ENCODE measurements at places on chromosomes 2 and 18. TPM values are rescaled to one million over a fixed set of nuclear protein-coding genes. Genes with fewer than 3 reads are reported as not detected.

Gene SOCS6
- total RNA-seq, result 51.1 TPM

Gene MAP3K19
- total RNA-seq, result not detected

Gene HJURP
- 46.5 TPM for total RNA-seq

Gene GLI2
- 5.1 TPM for total RNA-seq

Gene ELOA2
- not detected for total RNA-seq

Gene LYPD6
- total RNA-seq, result 4.4 TPM

Gene NPHP1
- 5.6 TPM for total RNA-seq

Gene SGPP2
- not detected for total RNA-seq

Gene UGT1A3
- not detected for total RNA-seq

Gene NEMP2
- 10.0 TPM for total RNA-seq

Gene GPR155
- 3.5 TPM for total RNA-seq

Gene AAK1
- total RNA-seq, result 41.4 TPM

Gene RAB17
- total RNA-seq, result 0.12 TPM

Gene FMNL2
- 35.4 TPM for total RNA-seq

Gene ATP6V1B1
- 0.62 TPM for total RNA-seq

Gene FAM117B
- 1.9 TPM for total RNA-seq

Gene NAT8
- not detected for total RNA-seq

Gene PSMA8
- not detected for total RNA-seq

Gene DSG1
- not detected for total RNA-seq

Gene GYPC
- 82.4 TPM for total RNA-seq

Gene FBLN7
- 2.4 TPM for total RNA-seq

Gene SPC25
- total RNA-seq, result 2.6 TPM

Gene KIF3C
- total RNA-seq, result 9.7 TPM

Gene DSC3
- 0.12 TPM for total RNA-seq

Gene FN1
- total RNA-seq, result 2,380 TPM

Gene ARHGEF4
- 6.3 TPM for total RNA-seq

Gene ALS2
- 33.2 TPM for total RNA-seq

Gene SERPINB10
- total RNA-seq, result 1.00 TPM

Gene PROC
- total RNA-seq, result not detected

Gene ALKAL2
- not detected for total RNA-seq

Gene ST3GAL5
- 4.9 TPM for total RNA-seq

Gene LIPG
- total RNA-seq, result 29.7 TPM

Gene EVX2
- 0.11 TPM for total RNA-seq

Data from uterine smooth muscle cell (primary cell).